ENCODE measurements at places on chromosomes 3 and 15. TPM values are rescaled to one million over a fixed set of nuclear protein-coding genes. Genes with fewer than 3 reads are reported as not detected.
A peak's percentile ranks its signal among the peaks of the same experiment; 100 is the strongest.

- DNase-seq: no peak
These were observed 4.9 kb downstream of the CHDH start for GRCh38 chr3:53841296-53841695.

DNA sequence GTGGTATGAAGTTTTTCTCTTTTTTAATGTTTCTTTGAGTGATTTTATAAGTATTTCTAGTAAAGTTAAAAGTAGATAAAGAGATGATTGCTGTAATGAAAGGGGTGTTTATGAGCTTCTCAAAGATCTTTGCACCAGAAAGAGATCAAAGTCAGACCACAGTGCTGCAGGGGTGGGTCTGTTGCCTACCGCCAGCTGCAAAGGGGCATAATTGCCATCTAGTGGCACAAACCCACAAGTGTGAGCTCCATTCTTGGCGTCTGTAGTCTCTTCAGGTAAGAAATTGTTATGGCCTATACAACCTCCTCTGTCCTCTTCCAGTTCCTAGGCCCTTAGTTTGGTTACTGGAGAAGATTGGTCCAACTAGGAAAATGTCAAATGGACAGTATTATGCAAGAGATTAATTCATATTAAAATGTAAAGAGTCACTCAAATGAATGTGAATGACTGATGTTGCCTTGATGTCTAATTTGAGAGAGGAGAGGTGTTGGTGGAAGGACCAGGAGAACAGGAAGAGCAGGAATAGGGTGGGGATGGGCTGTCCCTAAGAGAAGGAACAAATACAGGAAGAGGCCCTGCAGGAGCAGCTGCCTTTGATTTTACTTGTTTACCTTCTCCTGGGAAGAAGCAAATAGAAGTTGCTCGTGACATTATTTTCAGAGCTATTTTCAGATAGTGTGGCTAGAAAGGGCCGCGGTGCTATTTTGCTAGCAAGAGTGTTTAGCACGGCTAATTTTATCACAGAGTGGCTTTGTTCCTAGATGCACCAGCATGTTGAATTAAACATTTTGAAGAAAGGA, 53.0 kb upstream of the GSK3B start:
- DNase-seq: no peak

DNA sequence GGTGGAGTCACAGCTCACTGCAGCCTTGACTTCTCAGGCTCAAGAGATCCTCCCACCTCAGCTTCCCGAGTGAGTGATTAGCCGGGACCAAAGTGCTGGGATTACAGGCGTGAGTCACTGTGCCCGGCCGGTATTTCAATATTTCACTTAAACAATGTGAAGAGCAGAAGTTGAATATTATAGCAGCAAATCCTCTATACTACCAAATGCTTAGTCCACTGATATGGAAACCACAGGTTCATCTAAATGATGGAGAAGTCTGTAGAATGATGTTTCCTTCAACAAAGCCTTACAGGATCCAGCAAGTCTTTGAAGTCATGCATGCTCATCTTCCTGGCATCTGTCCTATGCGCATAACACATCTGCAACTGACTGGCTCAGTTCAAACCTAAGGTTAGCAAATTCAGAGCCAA, 20.3 kb upstream of the UACA start:
- DNase-seq: no peak

The WWTR1 gene
- total RNA-seq: 118 TPM

- DNase-seq: no peak
These were observed 164.3 kb upstream of the GMNC start for GRCh38 chr3:191026746-191027145.

- DNase-seq: no peak
These were observed 329.3 kb upstream of the THBS1 start for GRCh38 chr15:39251413-39252133.

- peak; percentile 83 for DNase-seq
These were observed 6.2 kb upstream of the MEIS2 start for GRCh38 chr15:37106490-37107001.

- DNase-seq: no peak
These were observed 25.2 kb downstream of the ARPP21 start for GRCh38 chr3:35664460-35664919.

DNA sequence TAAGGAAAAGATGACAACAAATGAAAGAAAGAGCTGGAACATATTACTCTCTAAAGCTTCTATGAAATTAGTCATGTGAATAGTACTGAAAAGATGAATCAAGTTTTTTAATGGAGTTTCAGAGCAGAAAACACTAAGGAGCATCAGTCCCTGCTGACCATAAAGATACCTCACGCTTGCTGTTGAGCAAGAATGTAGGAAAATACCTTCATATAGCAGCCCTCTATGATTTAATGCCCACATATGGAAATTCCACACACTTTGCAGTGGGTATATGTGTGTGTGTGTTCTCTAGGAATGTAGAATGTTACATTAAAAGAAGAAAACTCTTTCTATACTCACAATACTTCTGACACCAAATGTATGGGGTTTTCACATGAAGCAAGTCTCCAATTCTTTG, 355.0 kb downstream of the ERC2 start:
- DNase-seq: no peak

DNA sequence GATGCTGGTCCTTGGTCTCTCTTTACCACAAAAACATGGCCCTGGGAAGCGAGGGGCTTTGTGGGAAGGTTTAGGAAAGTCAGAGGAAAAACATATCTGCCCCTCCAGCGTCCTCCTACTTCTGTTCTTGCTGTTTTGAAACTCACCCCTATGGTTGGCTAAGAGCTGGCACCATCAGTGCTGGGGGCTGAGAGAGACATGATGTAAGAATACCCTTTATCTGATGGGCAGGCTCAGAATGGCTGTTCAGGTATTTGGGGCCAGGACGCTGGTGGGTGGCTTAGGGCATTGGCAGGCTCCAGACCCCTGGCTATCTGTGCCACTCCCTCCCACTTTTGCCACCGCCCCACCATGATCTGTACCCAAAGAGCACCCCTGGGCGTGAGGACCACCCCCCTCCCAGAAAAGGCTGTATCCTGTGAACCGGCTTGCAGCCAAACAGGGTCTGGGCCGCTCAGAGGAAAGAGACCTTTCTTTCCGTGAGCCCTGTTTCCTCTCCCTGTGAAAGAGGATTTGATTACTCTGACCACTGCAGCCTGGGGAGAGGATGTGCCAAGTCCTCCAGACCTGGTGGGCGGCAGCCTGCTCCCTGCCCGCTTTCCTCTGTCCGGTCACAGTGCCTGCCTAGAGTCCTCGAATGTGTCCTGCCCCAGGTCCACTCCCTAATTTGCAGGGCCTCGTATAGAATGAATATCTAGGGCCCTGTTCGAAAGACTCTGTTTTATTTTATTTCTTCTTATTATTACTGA, 61.3 kb upstream of the SLC6A6 start:
- no peak for DNase-seq

- DNase-seq: no peak
These were observed 85.0 kb upstream of the CBLB start for GRCh38 chr3:105953831-105954230.

- DNase-seq: no peak
These were observed 257.4 kb downstream of the AGBL1 start for GRCh38 chr15:86337071-86337470.

GRCh38 chr15:74173380-74174218, at the start of gene ISLR:
Gene ISLR, plus strand, starts transcription at chr15:74173710. Its CDS starts 1,149 bp downstream, at chr15:74174859.
- DNase-seq: peak; percentile 74

The MST1R gene
- total RNA-seq: 0.26 TPM

- DNase-seq: no peak
These were observed 129.1 kb downstream of the HCN4 start for GRCh38 chr15:73239564-73240215.

DNA sequence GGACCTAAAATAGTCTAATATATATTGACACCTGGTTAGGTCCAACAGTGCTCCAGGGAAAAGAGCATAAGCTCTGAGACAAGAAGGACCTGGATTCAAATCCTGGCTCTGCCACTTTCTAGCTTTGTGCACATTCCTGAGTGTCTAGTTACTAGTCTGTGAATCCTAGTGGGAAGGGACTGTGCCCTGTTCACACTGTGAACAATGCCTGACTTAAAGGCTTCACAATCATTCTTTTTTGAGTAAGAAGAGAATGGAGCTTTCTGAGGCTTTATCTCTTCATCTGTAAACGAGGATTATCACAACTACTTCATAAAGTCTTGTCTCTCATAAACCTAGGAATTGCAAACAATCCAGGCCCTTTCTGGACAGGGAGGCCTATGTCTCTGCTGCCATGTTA, 235.9 kb downstream of the SOX2 start:
- DNase-seq: no peak

The C3orf22 gene
- total RNA-seq: not detected

- no peak for DNase-seq
These were observed 17.6 kb upstream of the PIGZ start for GRCh38 chr3:196985954-196986885.

DNA sequence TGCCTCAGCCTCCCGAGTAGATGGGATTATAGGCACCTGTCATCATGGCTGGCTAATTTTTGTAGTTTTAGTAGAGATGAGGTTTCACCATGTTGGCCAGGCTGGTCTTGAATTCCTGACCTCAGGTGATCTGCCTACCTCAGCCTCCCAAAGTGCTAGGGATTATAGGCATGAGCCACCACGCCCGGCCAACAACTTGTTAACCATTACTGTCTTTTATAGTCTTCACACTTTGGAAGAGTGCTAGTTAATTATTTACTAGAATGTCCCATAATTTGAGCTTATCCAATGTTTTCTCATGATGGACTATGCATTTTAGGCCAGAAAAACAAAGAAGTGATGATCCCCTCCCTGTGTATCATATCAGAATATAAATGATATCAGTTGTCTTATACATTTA, 288.6 kb upstream of the CBLB start:
- DNase-seq: no peak

The ROPN1 gene
- not detected for total RNA-seq

- DNase-seq: no peak
These were observed 4.1 kb downstream of the CCDC12 start for GRCh38 chr3:46972396-46972795.
